Posterior vena cava (tissue), 2 donors: ENCODE measurements at places on chromosomes 7 and 10. TPM values are rescaled to one million over a fixed set of nuclear protein-coding genes. Genes with fewer than 3 reads are reported as not detected.

The ZNF727 gene
- 6.4 TPM for total RNA-seq

The NOS3 gene
- 71.8 TPM for total RNA-seq

The KLF14 gene
- 0.10 TPM for total RNA-seq

The SOSTDC1 gene
- total RNA-seq, result not detected

The WDFY4 gene
- total RNA-seq, result 13.2 TPM

The SLC29A4 gene
- 1.4 TPM for total RNA-seq

The PSD gene
- total RNA-seq, result 0.83 TPM

The RFC2 gene
- 12.8 TPM for total RNA-seq

The AOAH gene
- 6.1 TPM for total RNA-seq

The ITPRID1 gene
- not detected for total RNA-seq

The OPN1SW gene
- not detected for total RNA-seq

The ZNF804B gene
- total RNA-seq, result not detected

The CFAP70 gene
- total RNA-seq, result 0.76 TPM

The ALDH18A1 gene
- 36.6 TPM for total RNA-seq

The KCNIP2 gene
- 2.7 TPM for total RNA-seq

The FAM25A gene
- not detected for total RNA-seq

The NEBL gene
- total RNA-seq, result 3.5 TPM

The GIMAP5 gene
- 13.8 TPM for total RNA-seq

The EPHA1 gene
- 0.24 TPM for total RNA-seq

The FZD1 gene
- total RNA-seq, result 25.4 TPM

The NAPEPLD gene
- 9.6 TPM for total RNA-seq

The FAM25C gene
- total RNA-seq, result not detected

The TMEM106B gene
- total RNA-seq, result 49.0 TPM

The ZNF425 gene
- 1.7 TPM for total RNA-seq

The SAMD9L gene
- 13.4 TPM for total RNA-seq

The PDE6C gene
- total RNA-seq, result not detected
